ENCODE measurements at places on chromosomes 2 and 18.

GRCh38 chr18:9941103-9941502, 27.3 kb downstream of the VAPA start:
- no peak for DNase-seq

DNA sequence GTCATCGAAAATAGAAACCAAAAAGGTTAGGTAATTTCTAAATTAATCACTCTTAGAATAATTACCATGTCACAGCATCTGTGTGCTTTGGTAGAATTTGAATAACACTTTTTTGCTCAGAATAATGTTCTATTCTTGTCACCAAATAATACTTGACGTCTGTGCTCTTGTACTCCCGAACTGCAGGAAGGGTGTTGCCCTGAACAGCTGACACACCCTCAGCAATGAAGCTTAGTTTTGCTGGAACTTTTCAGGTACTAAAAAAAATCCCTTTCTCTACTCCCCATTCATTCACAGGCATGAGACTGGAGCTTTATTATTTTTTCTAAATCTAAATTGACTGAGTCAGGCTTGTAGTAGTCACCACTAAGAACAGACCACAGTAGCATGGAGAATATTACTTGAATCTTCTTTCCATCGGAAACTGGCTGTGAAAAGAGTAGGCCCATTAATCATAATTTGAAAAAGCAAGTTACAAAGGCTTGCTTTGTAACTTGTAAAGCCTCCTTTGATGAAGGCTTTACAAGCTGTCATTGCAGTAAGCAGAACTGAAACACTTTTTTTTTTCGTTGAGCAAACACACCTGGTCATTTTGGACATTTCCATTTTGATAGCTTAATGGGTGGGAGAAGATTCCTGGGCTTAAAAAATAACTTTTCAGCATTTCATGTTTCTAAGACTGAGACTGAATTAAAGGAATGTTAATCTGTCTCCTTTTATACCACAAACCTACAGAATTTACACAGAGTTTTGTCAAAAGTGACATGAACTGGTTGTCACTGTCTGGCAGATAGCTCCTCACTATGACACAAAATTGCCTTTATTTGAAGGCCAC, 70.3 kb upstream of the PELI1 start:
- DNase-seq: no peak

- no peak for DNase-seq
Measured at GRCh38 chr2:26493566-26493965, 15.6 kb upstream of the OTOF start.

GRCh38 chr2:95361216-95361980, 41.1 kb upstream of the FAHD2A start:
- DNase-seq: no peak

DNA sequence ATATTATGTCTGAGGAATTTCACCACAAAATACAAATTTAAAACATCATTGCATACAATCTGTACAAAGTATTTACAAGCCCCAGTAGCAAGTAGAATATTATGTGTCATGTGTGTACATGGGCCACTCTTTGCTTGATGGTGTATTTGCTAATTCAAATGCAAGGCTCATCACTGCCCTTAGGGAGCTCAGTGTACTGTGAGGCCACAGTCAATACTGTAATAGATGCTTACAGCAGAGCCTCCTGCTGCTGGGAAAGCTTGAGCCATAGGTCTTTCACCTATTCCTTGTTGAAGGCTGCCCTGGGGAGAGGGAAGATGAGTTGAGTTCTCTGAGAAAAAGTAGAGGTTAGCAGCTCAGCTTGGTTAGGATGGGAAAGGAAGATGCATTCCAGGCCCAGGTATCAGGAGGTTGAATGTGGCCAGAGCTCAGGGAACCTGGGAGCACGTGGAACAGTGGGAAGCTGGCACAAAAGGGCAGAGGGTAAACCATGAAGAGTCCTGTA, 189.6 kb downstream of the LRP1B start:
- no peak for DNase-seq

GRCh38 chr2:220104871-220105351, 477.5 kb downstream of the SLC4A3 start:
- DNase-seq: no peak

DNA sequence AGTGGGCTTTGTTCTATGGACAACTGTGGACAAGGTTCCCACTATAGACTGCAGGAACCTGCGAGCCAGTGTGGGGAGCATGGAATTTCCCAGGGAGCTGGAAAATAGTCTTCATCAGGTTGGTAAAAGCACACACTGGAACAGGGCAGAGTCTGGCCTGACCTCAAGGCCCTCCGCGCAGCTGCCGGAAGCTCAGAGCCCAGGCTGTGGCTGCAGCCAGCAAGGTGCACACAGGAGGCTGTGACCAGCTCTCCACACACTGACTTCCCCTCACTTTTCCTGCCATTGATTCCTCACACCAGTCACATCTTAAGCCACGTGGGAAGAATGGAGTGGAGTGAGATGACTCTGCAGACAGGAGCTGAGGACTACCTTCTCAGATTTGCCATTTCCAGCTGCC, 19.1 kb downstream of the MAL start:
- DNase-seq: no peak

DNA sequence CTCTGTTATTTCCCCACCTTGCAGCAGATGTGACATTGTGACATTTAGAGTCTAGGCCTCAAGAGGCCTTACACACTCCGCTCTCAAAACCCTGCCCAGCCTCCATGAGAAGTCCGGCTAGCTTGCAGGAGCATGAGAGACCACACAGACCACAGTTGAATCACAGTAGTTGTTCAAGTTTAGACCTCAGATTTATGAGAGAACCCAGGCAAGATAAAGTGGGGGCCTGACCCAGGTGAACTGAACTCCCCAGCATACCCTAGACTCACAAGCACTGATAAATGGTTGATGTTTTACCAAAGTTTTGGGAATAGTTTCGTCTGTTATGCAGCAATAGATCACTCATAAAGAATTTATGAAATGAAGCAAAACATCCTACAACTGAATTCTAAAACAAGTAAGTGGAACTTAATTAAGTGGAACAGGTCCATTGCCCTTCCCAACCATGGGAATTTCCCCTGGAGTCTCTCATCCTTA, 4.7 kb upstream of the STAT1 start:
- no peak for DNase-seq

DNA sequence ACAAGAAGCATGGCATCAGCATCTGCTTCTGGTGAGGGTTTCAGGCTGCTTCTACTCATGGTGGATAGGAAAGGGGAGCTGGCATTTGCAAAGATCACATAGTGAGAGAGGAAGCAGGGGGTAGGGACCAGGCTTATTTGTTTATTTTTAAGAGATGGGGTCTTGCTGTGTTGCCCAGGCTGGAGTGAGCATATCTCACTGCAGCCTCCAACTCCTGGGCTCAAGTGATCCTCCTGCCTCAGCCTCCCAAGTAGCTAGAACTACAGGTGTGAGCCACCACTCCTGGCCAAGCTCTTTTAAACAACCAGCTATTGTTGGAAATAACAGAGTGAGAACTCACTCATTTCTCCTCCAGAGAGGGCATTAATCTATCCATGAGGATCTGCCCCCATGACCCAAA, 269.4 kb upstream of the FBXO11 start:
- DNase-seq: no peak

GRCh38 chr2:157438863-157439823, 4.7 kb downstream of the CYTIP start:
- DNase-seq: no peak

GRCh38 chr2:6948677-6949351, 31.6 kb downstream of the RNF144A start:
- DNase-seq: no peak

DNA sequence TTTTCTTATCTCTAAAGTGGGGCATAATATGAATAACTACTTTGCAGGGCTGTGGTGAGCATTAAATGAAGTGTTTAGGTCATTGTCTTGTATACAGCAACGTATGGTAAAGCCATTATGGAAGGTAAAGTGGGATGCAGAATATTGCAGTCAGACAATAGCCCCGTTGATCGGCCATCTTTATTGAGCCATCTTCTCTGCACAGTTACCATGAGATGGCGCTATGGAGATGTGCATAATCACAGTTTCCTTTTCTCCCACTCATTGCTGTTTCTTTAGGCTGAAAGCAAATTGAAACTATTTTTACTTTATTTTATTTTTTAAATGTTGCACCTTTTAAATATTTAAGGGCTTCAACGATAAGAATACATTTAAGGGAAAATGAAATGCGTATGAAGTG, 108.9 kb downstream of the THSD7B start:
- DNase-seq: no peak

Data from prostate gland (tissue), 2 donors.